NCI-H524 treated with DMSO at 0.1 percent for 48 hours (cell line): ENCODE measurements at places on chromosomes 7 and 10.

DNA sequence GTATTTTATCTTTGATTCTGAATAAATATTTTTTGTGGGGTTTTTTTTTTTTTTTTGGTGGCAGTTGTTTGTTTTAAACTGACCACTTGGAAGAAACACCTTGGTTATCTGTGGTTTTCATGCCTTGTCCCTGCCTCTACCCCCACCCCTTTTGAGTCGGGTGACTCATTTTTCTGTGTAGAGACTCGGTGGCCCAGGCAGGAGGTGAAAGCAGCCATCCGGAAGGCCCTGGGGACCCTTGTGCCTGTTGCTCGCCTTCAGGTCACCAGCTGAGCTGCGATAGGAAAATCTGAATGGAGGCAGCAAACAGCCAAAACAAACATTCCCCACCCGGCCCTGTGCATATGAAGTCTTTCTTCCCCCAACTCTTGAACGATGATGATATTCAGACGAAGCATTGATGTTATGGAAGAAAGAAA lies 22.8 kb downstream of the CYP17A1 start:
- no peak for DNase-seq

DNA sequence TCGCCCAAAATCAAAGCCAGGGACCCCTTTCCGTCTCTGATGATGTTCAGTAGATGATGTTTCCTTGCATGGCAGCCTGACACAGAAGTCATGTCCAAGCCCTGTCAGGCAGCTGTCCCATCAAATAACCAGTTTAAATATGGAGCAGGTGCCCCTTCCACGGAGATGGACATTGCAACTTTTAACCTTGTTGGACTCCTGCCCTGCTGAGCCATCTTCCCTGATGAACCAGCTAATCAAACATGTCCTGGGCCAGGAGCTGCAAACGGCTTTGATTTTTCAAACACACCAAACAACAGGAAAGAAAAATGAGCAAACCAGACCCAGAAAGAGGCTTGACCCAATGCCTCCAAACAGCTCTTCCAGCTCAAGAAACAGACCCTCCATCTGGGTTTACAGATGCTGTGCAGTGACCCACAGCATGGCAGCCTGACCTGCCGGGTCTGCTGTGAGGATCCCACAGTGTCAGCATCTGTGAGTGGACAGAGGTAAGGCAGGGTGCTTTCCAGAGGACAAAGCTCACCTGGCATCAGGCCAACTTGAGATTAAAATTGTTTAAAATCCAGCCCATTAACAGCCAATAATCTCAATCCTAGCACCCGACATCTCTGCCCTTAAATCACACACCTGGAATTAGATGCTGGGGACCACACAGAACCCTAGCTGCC lies 372.6 kb downstream of the GRID1 start:
- DNase-seq: no peak

GRCh38 chr7:65722361-65722792 lies 150.5 kb upstream of the VKORC1L1 start:
- DNase-seq: no peak

DNA sequence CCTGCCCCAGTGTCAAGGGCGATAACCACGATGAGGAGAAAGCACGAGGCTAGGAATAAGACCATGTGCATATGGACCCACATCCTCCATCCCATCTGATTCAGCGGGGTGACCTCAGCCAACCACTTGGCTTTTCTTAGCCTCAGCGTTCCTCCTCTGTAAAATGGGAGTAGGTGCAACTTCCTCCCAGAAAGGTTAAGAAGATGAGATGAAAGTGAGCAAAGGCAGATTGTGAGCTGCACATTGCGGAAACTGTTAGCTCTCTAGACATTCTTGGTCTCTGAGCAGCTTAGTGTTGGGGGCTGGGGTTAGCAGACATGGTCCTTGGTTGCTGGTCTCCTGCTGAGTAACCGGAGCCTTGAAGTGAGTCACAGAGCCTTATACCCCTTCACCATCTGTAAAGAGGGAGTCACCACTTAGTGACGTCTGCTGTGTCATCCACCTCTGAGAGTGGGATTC lies 497.3 kb upstream of the GALNT17 start:
- no peak for DNase-seq

GRCh38 chr10:86336341-86336740 lies 30.3 kb downstream of the GRID1 start:
- DNase-seq: no peak

GRCh38 chr10:46106410-46107255 lies 60.6 kb upstream of the MSMB start:
- DNase-seq: no peak

- DNase-seq: no peak
These were observed 40.0 kb upstream of the NPFFR1 start for GRCh38 chr10:70323697-70324338.

DNA sequence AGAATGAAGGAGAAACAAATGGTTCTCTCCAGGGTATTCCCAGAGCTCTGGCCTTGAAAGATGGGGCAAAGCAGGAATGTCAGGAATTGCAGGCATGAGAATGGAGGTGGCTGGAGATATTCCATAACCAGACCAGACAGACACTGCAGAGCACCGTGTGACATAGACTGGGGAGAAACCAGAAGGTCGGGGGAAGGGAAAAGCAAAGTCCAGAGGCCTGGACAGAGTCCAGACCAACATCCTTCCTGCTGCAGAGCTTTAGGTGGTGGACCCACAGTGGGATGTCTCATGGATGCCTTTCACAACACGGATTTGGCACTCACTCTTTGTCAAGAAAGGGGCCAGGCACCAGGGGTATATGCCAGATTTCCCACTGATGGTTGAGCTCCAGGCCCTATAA lies 177.2 kb upstream of the INHBA start:
- no peak for DNase-seq

- no peak for DNase-seq
These were observed 138.7 kb downstream of the NRP1 start for GRCh38 chr10:33195608-33196376.

DNA sequence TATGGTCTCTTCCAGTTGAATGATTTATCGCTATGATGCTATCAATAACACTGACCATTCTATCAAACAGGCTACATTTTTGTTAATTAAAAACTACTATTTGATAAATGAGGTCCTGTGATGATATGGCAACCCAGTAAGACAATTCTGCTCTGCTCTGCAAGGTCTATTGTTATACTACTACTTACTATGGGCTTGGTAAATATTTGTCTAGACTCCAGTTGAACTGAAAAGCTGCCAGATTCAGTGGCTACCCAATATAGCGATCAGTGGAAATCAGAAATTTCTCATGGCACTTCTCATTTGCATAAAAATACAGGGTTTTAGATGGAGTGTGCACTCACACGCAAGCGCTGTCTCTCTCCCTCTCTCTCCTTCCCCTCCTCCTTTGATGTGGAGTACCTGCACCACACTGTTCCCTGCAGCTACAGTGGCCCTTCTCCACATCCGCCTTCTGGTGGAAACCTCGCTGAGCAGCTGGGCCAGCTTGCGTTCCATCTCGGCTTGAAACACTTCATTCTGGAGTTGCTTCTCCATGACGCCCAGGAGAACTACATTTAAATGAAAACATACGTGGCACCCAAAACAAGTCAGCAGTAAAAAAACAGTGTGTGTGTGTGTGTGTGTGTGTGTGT lies 77.9 kb downstream of the KIAA1549 start:
- DNase-seq: no peak

DNA sequence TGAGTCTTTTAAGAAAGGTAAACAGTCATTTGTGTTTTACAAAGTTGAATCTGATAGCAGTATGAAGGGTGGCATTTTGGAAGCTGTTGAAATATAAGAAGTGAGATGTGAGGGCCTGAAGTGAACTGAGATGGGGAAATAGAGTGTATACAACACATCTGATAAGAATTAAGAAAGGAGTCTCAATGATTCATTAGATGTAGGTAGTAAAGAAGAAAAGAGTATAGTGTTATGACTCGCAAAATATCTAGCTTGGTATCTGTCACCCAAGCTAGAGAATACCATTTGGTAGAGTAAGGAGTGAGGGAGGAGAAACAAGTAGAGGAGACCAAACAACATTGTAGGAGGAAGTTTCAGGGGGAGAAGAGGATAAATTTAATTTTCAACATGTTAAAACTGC lies 5.3 kb downstream of the PTPN12 start:
- no peak for DNase-seq

DNA sequence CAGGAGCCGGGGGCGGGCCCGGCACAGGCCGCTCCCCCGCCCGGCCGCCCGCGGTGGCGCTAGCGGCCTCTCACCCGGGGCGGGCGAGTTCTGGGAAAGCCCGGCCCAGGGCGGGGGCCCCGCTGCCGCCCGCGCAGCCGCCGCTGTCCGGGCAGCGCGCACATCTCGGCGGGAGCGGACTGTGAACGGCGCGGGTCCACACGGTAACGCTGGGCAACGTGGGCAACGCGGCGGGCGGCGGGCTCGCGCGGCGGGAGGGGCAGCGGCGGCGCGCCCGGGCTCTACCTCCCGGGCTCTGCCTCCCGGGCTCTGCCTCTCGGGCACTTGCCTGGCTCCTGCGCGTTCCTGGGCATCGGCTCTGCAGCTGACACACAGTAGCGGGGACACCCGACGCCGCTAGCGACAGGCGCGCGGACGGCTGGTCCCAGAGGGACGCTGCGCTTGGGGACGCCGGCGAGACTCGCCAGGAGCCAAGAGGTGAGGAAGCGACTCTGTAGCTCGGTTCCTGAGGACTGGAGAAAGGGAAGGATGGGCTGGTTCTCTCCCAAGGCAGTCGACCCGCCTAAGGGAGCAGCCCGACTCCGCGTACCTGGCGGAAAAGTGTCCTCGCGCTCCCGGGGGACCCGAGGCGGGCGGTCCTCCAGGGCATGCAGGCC lies at the start of gene PLCE1:
Gene PLCE1 (plus strand): TSS at position 150 of the 656 bp plus-strand sequence. CDS start 37,116 bp downstream, outside the sequence.
- no peak for DNase-seq

DNA sequence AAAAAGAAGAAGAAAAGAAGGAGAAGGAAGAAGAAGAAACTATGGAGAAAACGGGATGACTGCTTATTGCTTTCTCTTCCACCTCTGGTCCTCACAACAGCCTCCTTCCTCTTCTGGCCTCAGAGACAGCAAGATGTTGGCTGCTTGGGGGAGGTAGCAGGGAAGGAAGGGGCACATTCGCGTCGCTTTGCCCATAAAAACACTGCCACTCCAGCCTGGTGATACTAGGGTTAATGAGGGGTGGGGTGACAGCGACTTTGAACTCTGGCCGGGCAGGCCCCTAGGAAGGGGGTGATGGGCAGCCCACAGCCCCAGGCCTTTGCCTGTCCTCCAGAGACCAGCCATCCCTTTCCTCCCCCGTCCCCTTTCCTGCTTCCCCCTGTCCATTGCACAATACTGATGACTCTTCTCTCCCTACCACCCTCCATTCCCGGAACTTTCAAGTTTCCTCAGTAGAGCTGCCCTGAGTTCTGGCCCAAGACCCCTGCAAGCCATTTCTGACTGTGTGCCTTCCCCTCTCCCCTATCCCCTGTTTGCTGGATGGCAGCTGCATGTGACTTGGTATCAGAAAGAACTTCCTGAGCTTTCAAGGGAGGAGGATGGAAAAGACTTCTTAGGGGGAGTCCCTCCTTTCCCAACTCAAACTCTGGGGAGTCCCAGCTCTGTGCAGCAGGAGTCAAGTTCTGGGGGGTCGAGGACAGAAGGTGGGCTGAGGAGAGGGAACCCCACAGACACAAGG lies 2.2 kb upstream of the CUEDC2 start:
- no peak for DNase-seq

- DNase-seq: no peak
These were observed 19.3 kb upstream of the ADAMTS14 start for GRCh38 chr10:70652761-70653657.

DNA sequence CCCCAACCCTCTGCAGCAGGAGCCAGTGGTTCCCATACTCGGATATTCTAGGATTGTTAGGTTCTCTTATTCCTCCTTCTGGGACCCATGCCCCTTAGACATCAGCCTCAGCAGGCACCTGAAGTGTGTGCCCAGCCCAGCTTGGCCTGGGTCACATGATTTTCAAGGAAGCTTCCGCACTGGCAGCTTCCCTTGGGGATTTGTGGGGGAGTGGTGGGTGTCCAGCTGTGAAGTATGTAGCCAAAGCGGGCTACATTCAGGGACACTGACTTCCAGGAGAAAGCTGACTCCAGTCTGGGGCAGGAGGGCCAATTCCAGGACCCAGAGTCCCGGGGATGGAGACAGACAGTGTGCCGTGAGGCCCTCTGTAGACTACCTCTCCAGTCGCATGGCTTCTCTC lies 1.3 kb downstream of the LDB1 start:
- no peak for DNase-seq

GRCh38 chr7:124246262-124246863 lies 213.5 kb upstream of the TMEM229A start:
- DNase-seq: no peak

GRCh38 chr10:96511044-96511945 lies 2.4 kb downstream of the TLL2 start:
- DNase-seq: no peak

- DNase-seq: no peak
These were observed 15.8 kb upstream of the DUSP5 start for GRCh38 chr10:110481919-110482318.

GRCh38 chr7:112082306-112082705 lies 123.9 kb downstream of the DOCK4 start:
- DNase-seq: no peak

DNA sequence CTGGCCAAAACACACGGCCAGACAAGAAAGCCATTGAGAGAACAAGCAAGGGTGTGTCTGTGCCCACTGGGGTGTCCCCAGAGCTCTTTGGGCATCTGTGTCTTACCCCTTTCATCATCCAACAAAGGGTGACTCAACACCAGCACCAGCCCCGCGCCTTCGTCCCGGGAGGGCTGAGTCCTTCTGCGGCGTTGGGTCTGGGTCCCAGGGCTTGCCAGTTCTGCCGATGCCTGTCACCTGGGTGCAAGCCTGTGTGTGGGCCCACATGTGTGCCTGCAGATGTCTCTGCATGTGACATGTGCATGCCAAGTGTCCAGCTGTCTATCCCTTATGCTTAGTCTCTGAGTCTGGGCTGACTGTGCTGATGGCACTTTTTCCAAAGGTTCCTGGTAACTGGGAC lies 24.4 kb upstream of the ELN start:
- no peak for DNase-seq

GRCh38 chr10:15348579-15348978 lies 22.5 kb downstream of the FAM171A1 start:
- no peak for DNase-seq

- DNase-seq: no peak
These were observed 6.4 kb downstream of the MAFK start for GRCh38 chr7:1536743-1537534.

DNA sequence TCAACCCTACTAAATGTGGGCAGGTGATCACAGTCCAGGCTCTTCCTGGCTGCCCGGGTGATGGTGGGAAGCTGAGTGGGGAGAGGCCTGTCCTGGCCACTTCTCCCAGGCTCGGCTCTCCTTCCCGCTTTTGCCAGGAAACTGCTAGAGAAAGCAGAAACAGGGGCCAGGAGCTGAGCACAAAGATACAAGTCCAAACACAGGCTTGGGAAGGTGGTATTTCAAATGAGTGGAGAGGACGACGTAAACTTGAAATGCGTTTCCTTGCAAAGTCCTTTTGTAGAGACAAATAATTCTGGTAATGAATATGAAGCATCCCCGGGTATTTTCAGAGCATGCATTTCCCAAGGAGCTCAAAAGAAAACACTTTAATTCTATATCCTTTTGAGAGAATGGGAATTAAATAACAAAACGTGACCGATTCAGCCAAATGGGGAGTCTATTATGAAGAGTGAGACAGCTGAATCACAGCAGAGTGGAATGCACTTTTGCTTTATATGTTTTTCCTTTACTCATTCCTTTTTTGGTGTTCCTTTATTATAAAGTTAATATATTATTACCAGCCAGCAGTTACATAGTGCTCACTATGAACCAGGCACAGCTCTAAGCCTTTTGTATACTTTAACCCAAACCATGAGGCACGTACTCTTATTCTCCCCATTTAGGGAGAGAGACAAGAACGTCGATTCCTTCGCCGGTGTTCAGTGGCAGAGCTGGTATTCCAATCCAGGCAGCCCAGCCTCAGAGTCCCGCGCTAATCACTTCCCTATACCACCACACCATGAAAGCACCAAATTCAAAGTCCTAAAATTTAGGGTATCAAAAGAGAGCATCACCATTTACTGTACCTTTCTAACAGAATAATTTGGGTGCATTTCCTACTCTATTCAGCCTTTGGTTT lies 218.2 kb upstream of the KLF14 start:
- DNase-seq: no peak
